ENCODE measurements at places on chromosomes 7 and 10.

GRCh38 chr10:129605986-129606518 is 139.0 kb downstream of the MGMT start:
- DNase-seq: no peak

- DNase-seq: no peak
These were observed 11.8 kb upstream of the PNLIPRP2 start for GRCh38 chr10:116608686-116609594.

GRCh38 chr10:76902949-76903348 is 734.7 kb downstream of the KCNMA1 start:
- no peak for DNase-seq

- DNase-seq: no peak
These were observed 11.7 kb downstream of the SRPK2 start for GRCh38 chr7:105376908-105377533.

DNA sequence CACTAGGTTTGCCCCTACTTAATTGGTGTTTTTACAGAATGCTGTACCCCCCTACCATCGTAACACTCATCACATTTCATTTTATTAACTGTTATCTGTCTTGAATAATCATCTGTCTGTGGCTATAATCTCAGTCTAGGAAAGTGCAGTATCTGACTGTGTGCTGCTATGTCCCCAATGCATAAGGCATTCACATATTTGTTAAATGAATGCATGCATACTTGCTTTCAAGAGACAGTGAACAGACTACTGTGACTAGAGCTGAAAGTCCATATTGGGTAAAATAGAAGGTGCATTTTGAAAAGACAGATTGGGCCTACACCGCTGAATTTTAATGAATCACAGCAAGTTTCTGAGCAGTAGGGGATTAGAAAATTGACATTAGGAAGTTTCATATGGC is 112.3 kb downstream of the ARHGAP12 start:
- no peak for DNase-seq

DNA sequence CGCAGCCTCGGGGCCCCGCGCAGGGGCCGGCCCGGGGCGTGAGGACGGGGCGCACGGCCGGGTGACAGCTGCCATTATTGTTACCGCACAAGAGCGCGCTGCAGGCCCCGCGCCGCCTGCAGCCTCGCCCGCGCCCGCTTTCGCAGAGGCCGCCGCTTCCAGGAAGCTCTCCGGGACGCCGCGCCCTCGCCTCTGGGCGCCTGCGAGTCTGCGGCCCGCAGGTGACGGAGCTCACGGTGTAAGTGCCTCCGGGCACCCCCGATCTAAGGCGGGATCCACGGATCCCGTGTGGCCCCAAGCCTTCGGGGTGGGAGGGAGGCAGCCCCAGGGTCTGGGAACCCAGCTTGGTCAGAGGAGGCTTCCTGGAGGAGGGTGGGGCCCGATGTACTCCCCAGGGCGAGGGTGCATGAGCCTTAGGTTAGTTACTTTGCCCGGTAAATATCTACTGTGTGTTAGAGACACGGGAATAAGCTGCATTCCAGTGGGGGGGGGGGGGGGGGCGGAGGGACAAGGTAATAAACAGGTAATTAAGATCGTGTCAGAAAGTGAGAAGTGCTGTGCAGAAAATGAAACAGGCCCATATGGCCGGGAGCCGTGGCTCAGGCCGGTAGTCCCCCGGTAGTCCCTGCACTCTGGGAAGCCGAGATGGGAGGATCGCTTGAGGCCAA is 638 bp downstream of the IQCE start:
- no peak for DNase-seq

- no peak for DNase-seq
These were observed 256.3 kb upstream of the MINDY3 start for GRCh38 chr10:16116404-16117304.

- DNase-seq: no peak
These were observed 272.9 kb upstream of the ZWINT start for GRCh38 chr10:56633876-56634452.

- DNase-seq: no peak
These were observed 1107.2 kb downstream of the NRG3 start for GRCh38 chr10:82982110-82982608.

DNA sequence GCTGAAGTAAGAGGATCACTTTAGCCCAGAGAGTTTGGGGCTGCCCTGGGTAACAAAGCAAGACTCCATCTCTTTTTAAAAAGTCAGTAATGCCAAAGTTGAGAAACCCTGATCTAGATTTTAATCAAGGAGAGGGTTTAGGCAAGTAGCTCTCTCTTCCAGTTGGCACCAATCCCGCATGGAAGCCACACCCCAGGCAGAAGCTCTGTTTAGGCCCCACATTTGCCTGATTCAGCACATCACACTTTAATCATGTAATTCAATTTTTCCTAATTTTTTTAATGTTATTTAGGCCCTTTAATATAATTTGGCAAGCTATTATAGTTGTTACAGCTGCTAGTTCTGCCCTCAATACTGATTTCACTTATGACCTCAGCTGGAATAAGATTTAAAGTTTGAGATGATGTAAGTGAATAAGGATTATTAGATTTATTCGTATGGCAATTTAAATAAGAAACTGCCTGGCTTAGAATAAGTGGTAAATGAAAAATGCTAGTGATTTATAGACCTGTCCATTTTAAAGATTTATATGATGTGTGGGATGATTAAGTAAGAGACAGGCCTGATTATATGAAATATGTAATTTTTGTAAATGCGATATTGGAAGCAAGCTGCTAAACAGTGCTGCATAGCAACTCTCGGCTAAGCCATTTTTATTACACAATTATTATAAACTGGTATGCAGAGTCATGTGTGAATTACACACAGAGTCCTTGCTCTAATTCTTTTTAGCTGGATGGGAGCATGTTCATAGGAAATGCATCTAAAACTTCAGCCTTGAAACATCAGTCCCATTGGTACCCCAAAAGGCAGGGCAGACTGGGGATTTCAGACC is 80.2 kb upstream of the NFE2L3 start:
- DNase-seq: no peak

GRCh38 chr7:85386460-85386859 is 199.6 kb upstream of the SEMA3D start:
- DNase-seq: no peak

DNA sequence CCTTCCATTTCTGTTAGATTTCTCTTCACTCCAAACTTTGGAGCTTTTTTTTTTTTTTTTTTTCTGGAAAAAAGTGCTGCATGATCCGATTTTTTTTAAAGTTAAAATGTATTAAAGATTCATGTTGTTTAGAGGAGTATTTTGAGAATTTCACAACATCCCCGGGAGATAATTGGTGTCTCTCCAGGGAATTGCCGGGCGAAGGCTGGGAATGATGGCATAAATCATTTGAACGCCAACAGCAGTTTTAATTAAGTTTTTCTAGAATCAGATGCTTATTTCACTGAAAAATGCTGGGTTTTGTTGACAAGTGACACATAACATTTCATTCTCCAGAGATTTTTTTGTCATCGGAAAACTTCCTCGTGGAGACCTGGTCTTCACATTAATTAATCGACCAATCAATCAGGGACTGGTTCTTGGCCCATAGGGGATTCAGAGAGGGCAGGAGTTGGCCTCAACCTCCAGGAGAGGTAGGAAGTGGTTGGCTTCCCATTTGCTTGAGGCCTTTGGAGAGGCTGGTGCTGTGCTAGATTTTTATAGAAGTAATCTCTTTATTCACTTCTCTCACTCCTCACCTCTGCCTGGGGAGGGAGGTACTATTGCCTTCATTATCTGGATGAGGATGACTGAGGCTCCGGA is 439.4 kb downstream of the TYW1 start:
- DNase-seq: no peak

DNA sequence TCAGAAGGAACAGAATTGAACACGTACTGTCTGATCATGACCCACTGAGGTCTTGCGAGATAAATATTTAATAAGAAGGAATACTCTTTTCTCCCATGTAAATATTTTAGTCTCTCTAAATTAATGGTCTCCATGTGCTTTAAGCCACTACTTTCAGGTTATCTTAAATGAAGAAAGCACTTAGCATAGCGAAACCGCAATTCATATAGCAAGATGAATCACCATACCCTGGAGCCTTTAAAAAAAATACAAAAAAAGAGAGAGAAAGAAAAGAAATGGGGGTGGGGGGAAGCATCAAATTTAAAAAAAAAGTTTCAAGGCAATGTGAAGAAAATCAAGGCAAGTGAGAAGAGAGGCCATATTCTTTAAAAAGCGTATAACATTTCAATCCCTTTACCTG is 82.5 kb downstream of the CTTNBP2 start:
- DNase-seq: no peak

- DNase-seq: no peak
These were observed at the start of gene SPAG6 for GRCh38 chr10:22345301-22346095. Gene SPAG6 (plus strand): TSS chr10:22345496. CDS start chr10:22345612, 116 bp downstream.

- DNase-seq: no peak
These were observed 21.8 kb downstream of the GPER1 start for GRCh38 chr7:1109581-1110310.

DNA sequence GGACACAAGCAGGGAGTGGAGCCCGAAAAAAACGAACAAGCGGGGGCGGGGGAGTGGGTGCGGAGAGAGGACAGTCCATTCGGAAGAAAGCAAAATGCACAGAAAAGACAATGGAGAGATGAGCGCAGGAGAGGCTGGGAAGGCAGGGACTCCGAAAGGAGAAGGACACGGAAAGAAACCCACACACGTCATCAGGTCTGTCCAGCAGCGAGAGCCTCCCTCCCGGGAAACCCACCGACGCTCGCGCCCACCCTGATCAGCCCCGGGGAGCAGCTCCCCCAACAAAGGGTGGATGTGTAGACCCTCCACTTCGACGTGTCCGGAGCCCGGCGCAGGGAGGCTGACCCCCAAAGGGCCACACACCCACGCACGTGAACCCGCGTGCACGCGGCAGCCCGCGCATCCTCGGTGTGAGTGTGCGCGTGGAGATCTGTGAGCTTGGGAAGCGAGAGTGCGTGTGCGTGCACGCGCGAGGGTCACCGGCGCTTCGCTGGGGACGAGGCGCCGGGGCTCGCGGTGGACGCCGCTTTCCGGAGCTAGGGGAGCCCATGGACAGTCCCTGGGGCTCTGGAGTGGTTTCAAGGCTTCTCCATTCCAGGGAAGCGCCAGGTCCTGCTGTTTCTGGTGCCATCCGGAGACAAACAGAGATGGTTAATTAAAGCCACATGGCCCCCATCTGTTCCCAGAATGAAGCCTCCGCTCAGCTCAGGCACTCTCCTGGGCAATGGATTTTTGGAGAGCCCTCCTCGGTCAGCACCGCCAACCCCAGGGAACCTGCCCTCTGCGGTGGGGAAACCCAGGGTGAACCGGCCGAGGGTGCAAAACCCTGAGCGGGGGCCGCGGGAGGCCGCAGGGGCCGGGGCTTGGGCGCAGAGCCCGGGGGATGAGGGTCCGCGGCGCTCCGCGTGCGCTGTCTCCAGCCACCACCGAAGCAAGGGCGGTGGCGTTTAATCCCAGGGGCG is 916 bp downstream of the LAMB1 start:
- no peak for DNase-seq

DNA sequence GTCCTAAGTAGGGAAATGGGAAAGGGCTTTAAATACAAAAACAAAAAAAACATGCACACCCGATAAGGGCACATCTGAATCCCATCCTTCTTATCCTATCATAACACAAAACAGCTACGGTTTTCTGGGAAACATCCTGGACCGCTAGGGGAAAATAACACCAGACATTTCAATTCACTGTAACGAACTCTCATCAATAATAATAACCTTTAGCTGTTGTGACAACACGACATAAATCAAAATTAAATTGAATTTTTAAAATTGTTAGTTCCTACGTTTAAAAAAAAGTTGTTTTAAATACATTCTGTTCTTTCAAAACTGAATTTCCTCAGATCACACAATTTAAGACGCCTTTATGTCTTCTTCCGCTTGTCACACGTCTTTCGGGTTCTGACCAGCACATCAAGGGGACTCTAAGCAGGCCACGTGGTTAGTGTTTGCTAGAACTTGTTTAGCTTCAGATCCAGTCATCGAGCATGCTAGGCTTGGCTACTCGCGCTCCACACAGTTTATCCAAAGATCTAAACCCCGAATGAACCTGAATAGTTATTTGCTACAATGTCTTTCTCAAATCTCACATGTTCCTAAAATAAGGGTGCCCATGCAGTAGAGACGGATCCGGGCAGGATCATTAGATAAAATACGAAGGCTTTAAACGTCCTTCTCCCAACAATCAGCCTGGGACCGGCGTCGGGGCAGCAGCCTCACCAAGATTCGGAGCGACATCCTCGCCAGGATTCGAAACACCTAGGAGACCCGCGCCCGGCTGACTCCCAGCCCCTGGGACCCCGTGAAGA is 839 bp downstream of the IKZF5 start:
- DNase-seq: peak; percentile 48

DNA sequence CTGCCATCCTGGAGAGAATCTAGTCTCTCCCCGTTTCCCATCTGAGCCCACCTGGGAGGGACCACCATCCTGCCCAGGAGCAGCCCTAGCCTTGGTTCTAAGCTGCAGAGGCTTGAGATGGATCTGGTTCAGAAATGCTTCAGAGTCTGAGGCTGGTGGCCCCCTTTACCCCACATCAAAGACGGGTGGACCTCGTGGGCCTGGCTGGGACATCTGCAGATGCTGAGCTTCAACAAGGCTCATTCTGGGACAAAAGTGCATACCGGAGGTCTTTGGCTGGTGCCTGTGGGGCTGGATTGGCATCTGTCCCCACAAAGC is 4.9 kb upstream of the IRF5 start:
- no peak for DNase-seq

DNA sequence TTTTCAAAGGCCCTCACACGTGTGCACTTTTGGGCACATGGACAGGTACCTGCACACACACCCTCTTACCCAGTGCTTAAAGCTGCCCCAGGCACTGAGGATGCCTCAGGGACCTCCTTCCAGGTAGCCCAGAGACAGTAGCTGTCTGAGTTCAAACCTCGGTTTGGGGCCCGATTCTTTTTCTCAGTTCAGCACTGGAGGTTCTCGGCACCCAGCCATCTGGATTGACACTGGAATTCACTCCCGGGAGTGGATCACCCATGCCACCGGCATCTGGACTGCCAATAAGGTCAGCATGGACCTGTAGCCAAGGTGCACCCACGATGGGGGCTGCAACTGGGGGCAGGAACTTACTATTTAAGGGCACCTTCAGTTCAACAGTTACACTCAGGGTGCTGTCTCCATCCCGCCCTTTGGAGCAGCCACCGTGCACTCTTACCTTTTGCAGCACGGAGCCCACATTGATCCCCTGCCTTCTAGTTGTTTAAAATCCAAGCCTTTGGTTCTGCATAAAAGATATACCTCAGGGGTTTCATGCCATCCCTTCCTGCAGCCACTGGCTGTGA is 17.7 kb downstream of the CPA5 start:
- no peak for DNase-seq

DNA sequence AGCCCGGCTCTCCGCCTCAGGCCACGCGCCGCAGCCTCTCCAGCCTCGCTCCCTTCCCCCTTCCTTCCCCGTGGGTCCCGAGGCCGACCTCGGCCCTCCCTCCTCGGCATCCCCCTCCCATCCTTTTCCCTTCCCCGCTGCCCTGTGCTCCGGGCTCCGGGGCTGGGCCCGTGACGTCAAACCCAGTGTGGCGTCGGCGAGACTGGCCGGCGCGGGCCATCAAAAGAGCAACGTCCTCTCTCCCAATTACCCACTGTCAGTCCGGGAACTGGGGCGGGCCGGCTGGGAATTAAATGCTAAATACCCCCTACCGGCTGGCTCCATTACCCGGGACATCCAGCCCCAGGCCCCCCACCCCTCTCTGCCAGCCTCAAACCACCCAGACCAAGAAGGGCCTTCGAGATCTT is 2.6 kb upstream of the GATA3 start:
- DNase-seq: no peak

Data from central memory CD4-positive, alpha-beta T cell (primary cell).